ENCODE measurements at places on chromosomes 4 and X. TPM values are rescaled to one million over a fixed set of nuclear protein-coding genes. Genes with fewer than 3 reads are reported as not detected.

DNA sequence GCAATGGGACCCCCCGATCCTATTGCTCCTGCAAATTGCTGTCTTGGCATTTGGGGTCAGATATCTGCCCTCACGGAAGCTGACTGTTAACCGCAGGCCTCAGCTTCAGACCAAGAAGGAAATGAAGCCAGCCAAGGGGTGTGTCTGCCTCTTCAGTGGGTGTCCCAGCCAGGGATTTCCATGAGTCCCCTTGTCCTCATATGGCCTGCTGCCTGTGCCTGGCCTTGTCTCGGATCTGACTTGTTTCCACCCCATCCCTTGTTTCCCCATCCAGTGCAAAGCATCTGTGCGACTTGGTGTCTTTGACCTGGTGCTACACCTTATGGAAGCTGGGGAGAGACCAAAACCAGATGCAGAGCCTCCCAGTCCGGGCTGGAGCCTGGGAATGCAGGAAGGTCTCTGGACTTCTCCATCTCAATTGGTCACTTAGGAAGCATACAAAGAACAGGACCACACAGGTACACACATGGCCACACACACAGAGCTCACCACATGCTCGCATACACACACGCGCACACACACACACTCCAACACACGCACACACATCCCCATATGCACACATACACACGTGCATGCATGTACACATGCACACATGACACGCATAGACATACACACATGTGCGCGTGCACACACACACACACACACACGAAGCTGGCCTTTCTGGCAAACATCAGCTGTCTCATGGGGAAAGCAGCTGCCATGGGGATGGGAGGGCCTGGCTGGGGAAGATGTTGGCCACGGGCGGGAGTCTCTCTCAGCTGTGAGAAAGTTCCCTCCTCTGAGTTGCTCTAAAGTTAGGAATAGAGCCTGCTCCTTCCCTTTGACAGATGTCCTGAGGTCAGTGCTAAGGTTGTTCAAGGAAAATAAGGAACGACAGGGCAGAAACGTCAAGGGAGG, 65.5 kb downstream of the CRMP1 start:
- DNase-seq = no peak

DNA sequence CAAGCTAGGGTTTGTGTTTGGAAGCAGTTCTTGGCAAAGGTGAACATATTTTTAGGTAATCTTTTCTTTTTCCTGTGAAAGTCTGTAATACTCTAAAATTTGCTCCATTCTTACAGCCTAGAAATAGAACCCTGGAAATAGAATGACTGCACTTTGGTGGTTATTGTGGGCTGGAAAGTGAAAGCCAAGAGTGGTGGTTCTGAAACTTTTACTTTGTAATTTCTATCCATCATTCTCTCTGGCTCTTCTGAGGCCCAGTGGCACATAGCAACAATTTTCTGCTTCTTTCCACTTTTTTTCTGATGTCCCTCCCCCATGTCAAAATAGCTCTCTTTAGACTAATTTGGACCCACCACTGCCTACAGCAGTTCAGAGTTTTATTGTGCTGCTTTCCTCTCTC, 300.4 kb upstream of the RPS6KA3 start:
- no peak for DNase-seq

The OTC gene
- polyA plus RNA-seq = not detected

The UPF3B gene
- 12.7 TPM for polyA plus RNA-seq

The SMR3B gene
- not detected for polyA plus RNA-seq

The MCTS1 gene
- polyA plus RNA-seq = 30.0 TPM

GRCh38 chrX:110032534-110033147, 29.7 kb downstream of the TMEM164 start:
- no peak for DNase-seq

GRCh38 chr4:7737268-7737645, 202.4 kb downstream of the AFAP1 start:
- no peak for DNase-seq
